Stimulated activated CD8-positive, alpha-beta memory T cell treated with anti-CD3 and anti-CD28 coated beads, Interleukin-12 subunit alpha, Interleukin-12 subunit beta, amount 100 ng/mL, for 4 hours (primary cell): ENCODE measurements at places on chromosomes 2 and 18.

GRCh38 chr2:128686497-128686859 lies 367.8 kb upstream of the HS6ST1 start:
- no peak for DNase-seq

- DNase-seq, result no peak
Measured at GRCh38 chr2:109225170-109225782, 96.3 kb downstream of the SH3RF3 start.

DNA sequence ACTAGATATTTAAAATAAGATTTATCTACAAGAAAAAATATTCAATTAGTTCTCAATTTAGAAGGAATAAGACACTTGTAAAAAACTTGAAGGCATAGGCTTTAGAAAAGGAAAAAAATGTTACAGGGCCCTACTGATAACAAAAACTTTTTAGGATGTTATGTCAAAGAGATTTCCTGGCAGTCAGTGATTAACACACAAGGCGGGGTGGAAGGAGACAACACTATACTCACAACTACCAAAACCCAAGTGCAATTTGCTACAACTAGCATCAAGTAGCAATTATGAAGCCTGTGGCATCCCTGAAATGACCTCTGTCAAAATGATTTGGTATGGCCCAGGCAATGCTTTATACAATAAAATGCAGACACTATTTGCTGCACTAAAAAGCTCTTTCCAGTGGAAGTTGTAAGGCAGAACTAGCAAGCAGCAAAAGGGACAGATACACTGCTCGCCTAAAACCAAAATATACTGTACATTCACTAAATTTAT lies 15.3 kb downstream of the STRN start:
- DNase-seq, result no peak

GRCh38 chr2:24199968-24200590 lies 25.2 kb downstream of the FAM228A start:
- DNase-seq, result no peak

- no peak for DNase-seq
Measured at GRCh38 chr18:25832001-25832604, 258.3 kb downstream of the SS18 start.

GRCh38 chr2:2902547-2903281 lies 474.9 kb downstream of the EIPR1 start:
- DNase-seq, result no peak
